ENCODE measurements at places on chromosomes 12 and 14. TPM values are rescaled to one million over a fixed set of nuclear protein-coding genes. Genes with fewer than 3 reads are reported as not detected.

DNA sequence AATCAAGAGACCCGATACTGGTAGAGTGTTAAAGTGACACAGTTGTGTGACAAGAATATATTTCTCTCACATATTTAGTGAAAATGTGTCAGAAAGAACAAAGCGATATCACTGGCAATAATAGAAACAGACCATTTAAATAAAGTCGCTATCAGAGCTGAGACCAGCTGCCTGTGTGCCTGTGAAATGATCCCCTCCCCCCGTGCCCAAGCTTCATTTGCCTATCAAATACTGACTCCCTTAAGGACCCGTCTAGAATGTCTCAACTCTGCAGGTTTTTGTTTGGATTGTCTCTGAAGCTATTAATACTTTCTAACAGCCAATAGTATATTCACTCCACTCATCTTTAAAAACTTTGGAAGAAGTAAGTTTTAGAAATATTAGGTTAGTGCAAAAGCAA, 98.9 kb downstream of the EGLN3 start:
- no peaks in the 10 kb centered on the region for H3K27me3 ChIP-seq
- no peak overlapping the region for H3K4me3 ChIP-seq
- no peak for DNase-seq
- no peak overlapping the region for H3K27ac ChIP-seq
- H3K4me1 ChIP-seq, result no peaks in the 10 kb centered on the region

GRCh38 chr12:70227911-70228310, 15.3 kb upstream of the CNOT2 start:
- H3K4me3 ChIP-seq, result no peak overlapping the region
- no peak overlapping the region for H3K27ac ChIP-seq
- H3K36me3 ChIP-seq, result peaks cover 6% of the 10 kb centered on the region
- no peaks in the 10 kb centered on the region for H3K4me1 ChIP-seq

- H3K4me1 ChIP-seq, result peaks cover 57% of the 10 kb centered on the region
- no peak for DNase-seq
- peaks cover 8% of the 10 kb centered on the region for H3K36me3 ChIP-seq
- H3K27me3 ChIP-seq, result peaks cover 2% of the 10 kb centered on the region
- peak overlapping the region; percentile 87 for H3K27ac ChIP-seq
Observed at GRCh38 chr14:61498811-61499210, 177.4 kb downstream of the PRKCH start.

GRCh38 chr12:8038659-8039114, 6.2 kb downstream of the FOXJ2 start:
- peak; percentile 26 for DNase-seq
- H3K27me3 ChIP-seq, result no peaks in the 10 kb centered on the region
- peak overlapping the region; percentile 72 for H3K4me3 ChIP-seq
- peaks cover 58% of the 10 kb centered on the region for H3K4me1 ChIP-seq

GRCh38 chr14:26323869-26324268, 274.0 kb downstream of the NOVA1 start:
- DNase-seq, result no peak
- H3K27ac ChIP-seq, result no peak overlapping the region
- no peaks in the 10 kb centered on the region for H3K4me1 ChIP-seq
- no peak overlapping the region for H3K4me3 ChIP-seq
- H3K27me3 ChIP-seq, result no peaks in the 10 kb centered on the region

DNA sequence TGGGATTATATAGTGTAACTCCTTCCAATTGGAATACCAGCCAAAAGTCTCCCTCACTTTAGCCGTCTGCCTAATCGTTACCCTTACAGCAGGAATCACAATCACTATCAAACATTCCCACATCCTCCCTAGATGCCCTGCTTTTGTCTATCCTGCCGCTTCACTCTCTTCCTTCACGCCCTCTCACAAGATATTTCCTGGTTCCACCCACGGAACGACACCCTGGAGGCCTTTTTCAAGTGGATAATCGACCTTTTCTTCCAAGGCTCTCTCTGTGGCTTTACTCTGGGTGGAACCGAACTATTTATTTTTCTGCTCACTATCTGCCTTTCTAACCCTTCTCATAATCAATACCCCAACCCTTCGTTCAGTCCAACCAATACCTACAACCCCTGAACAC, 58.9 kb downstream of the MOK start:
- no peaks in the 10 kb centered on the region for H3K36me3 ChIP-seq
- H3K27me3 ChIP-seq, result no peaks in the 10 kb centered on the region
- H3K4me3 ChIP-seq, result no peak overlapping the region
- DNase-seq, result no peak

DNA sequence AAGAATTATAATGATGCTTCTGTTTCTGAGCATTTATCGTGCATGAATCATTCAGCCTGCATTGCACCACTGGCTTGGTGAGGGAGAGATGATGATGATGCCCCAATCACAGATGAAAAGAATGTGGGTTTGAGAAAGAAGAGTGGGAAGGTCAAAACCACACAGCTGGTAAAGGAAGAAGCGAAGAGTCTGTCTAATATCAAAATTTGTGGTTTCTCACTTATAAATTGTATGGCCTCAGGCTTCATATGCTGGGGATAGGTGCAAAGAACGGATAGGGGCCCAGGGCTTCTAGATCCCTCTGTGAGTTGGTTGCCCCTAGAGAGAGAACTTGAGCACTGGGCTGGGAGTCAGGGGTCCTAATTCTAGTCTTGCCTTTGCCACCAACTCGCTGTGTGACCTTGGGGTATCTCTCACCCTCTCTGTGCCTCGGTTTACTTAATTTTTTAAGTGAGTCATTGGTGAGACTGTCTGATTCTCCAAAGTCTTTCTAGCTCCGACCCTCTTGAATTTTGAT, 2.2 kb downstream of the OASL start:
- H3K27me3 ChIP-seq, result peaks cover 6% of the 10 kb centered on the region
- H3K36me3 ChIP-seq, result no peaks in the 10 kb centered on the region
- peak; percentile 73 for DNase-seq

GRCh38 chr12:45049912-45050750, 768 bp downstream of the DBX2 start:
- H3K4me1 ChIP-seq, result no peaks in the 10 kb centered on the region
- no peak overlapping the region for H3K4me3 ChIP-seq
- H3K27me3 ChIP-seq, result peaks cover 10% of the 10 kb centered on the region
- no peak overlapping the region for H3K27ac ChIP-seq

GRCh38 chr12:7136071-7136470, 5.9 kb downstream of the CLSTN3 start:
- no peak overlapping the region for H3K4me3 ChIP-seq
- peaks cover 3% of the 10 kb centered on the region for H3K27me3 ChIP-seq
- peaks cover 23% of the 10 kb centered on the region for H3K4me1 ChIP-seq
- no peak overlapping the region for H3K27ac ChIP-seq

GRCh38 chr12:128820723-128821432, 2.9 kb downstream of the SLC15A4 start:
- peaks cover 73% of the 10 kb centered on the region for H3K4me1 ChIP-seq
- H3K27ac ChIP-seq, result peak overlapping the region; percentile 99
- H3K27me3 ChIP-seq, result peaks cover 9% of the 10 kb centered on the region

GRCh38 chr14:38404100-38404541, 148.2 kb upstream of the CLEC14A start:
- H3K36me3 ChIP-seq, result no peaks in the 10 kb centered on the region
- H3K4me3 ChIP-seq, result no peak overlapping the region
- H3K4me1 ChIP-seq, result no peaks in the 10 kb centered on the region

DNA sequence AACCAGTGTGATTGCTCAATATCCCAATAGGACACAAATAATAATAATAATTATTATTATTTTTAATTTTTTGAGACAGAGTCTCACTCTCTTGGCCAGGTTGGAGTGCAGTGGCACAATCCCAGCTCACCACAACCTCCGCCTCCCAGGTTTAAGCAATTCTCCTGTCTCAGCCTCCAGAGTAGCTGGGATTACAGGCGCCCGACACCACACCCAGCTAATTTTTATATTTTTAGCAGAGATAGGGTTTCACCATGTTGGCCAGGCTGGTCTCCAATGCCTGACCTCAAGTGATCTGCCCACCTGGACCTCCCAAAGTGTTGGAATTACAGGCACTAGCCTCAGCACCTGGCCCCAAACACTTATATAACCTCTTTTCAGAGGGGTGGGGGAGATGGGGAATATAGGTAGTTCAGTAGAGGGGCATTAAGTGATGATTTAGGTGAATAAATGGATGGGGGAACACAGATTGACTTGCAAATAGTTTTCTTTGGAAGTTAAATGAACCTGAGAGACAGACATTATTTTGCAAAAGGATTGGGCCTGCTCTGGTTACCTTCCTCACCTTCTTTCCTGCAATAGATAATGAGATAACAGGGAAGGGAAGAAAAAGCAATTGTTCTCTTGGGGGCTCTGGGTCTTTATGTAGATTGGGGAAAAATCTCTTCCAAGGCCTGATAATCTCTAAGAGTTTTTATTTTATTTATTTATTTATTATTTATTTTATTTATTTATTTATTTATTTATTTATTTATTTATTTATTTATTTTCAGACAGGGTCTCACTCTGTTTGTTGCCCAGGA, 57.7 kb downstream of the RESF1 start:
- no peak overlapping the region for H3K4me3 ChIP-seq
- H3K4me1 ChIP-seq, result peaks cover 16% of the 10 kb centered on the region
- no peak overlapping the region for H3K27ac ChIP-seq
- peaks cover 4% of the 10 kb centered on the region for H3K27me3 ChIP-seq
- H3K36me3 ChIP-seq, result peaks cover 27% of the 10 kb centered on the region

DNA sequence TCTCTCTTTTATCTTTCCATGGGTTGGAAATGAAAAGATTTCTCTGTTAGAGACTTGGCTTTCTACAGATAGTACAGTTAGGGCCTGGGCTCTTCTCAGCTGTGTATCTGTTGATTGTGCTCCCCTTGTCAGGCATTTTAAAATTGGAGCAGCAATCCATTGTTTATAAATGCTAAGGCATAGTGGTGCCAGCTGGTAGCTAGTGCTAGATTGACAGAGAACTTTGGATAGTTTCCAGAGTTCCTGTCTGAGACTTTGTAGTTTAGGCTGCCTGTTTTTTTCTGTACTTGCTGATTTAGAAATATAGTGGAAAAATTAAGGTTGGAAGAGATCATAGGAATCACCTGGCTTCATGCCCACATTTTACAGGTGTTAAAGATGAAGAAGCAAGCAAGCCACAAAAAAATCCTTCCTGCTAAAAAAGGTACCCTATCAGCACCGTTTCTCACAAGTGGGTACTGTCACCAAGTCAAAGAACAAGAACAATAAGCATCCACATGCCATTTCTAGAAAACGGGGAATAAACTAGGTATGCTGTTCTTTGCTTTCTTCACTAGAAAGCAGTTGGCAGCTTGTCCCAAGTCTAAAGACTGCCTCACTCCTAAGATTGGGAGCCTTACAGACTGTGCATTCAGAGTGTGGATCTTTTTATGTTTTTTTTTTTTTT, 6.2 kb downstream of the TTLL5 start:
- no peak overlapping the region for H3K4me3 ChIP-seq
- no peak overlapping the region for H3K27ac ChIP-seq

- peaks cover 26% of the 10 kb centered on the region for H3K27me3 ChIP-seq
- no peak for DNase-seq
- H3K27ac ChIP-seq, result no peak overlapping the region
- H3K36me3 ChIP-seq, result peaks cover 3% of the 10 kb centered on the region
- H3K4me3 ChIP-seq, result peak overlapping the region; percentile 78
- H3K4me1 ChIP-seq, result peaks cover 29% of the 10 kb centered on the region
Observed at GRCh38 chr14:90062127-90062794, 467 bp downstream of the KCNK13 start.

- no peak overlapping the region for H3K27ac ChIP-seq
- no peak overlapping the region for H3K4me3 ChIP-seq
- H3K36me3 ChIP-seq, result no peaks in the 10 kb centered on the region
- H3K27me3 ChIP-seq, result peaks cover 2% of the 10 kb centered on the region
Observed at GRCh38 chr14:93772263-93772662, 16.0 kb downstream of the PRIMA1 start.

DNA sequence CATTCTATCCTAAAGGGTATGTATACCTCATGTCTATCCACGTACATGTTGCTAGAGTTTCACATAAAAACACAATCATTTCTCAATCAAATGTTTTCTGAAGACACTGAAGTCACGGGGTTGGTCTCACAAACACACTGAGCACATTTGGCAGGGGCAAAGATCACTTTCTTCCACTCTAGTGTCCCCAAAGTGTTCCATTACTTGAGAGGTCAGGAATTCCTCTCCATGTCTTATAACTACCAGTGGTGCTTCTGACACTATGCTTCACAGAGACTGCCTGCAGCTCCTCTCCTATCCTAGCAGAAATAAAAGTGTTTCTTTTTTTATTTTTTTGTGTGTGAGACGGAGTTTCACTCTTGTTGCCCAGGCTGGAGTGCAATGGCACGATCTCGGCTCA, 19.1 kb downstream of the ZFYVE1 start:
- H3K36me3 ChIP-seq, result peaks cover 9% of the 10 kb centered on the region
- H3K27me3 ChIP-seq, result no peaks in the 10 kb centered on the region

GRCh38 chr14:94079891-94080620, 946 bp downstream of the DDX24 start:
- peak overlapping the region; percentile 99 for H3K4me3 ChIP-seq
- no peak for DNase-seq
- peak overlapping the region; percentile 99 for H3K27ac ChIP-seq
- H3K27me3 ChIP-seq, result peaks cover 11% of the 10 kb centered on the region
- H3K4me1 ChIP-seq, result peaks cover 71% of the 10 kb centered on the region
- H3K36me3 ChIP-seq, result peaks cover 32% of the 10 kb centered on the region

GRCh38 chr12:97275728-97276590, 186.6 kb upstream of the RMST start:
- no peak for DNase-seq
- no peak overlapping the region for H3K27ac ChIP-seq
- no peaks in the 10 kb centered on the region for H3K4me1 ChIP-seq
- no peaks in the 10 kb centered on the region for H3K36me3 ChIP-seq
- no peaks in the 10 kb centered on the region for H3K27me3 ChIP-seq
- no peak overlapping the region for H3K4me3 ChIP-seq

- H3K4me1 ChIP-seq, result peaks cover 19% of the 10 kb centered on the region
- no peak overlapping the region for H3K4me3 ChIP-seq
- peaks cover 5% of the 10 kb centered on the region for H3K27me3 ChIP-seq
Observed at GRCh38 chr12:110694330-110694901, 5.5 kb upstream of the HVCN1 start.

DNA sequence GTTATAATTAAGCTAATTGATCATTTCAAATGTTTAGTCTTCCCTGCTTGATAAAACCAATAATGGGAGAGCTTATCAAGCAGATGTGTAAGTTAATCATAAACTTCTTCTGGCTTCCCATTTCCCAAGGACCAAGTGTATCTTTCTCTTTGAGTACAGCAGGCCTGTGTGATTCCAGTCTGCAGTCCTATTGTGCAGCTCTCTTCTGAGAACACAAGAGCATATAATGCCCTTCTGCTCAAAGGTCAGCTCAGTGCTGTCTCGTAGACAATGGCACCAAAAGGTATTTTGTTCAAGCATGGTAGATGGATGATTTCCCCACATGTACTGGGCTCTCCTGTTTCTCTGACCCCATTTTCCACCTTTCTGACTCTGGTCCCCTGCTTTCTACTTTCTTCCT, 101.8 kb upstream of the DYRK2 start:
- no peaks in the 10 kb centered on the region for H3K4me1 ChIP-seq
- H3K27me3 ChIP-seq, result no peaks in the 10 kb centered on the region
- no peak for DNase-seq
- peaks cover 10% of the 10 kb centered on the region for H3K36me3 ChIP-seq
- no peak overlapping the region for H3K27ac ChIP-seq
- no peak overlapping the region for H3K4me3 ChIP-seq

Gene CRIP1
- polyA plus RNA-seq, result 940 TPM

Gene IL23A
- polyA plus RNA-seq, result 1.5 TPM

Gene GALNT8
- polyA plus RNA-seq, result 0.48 TPM

Gene CLEC2A
- not detected for polyA plus RNA-seq

Gene FERMT2
- not detected for polyA plus RNA-seq

Gene KCNA1
- polyA plus RNA-seq, result not detected

Gene GNB3
- not detected for polyA plus RNA-seq

Gene SYNDIG1L
- not detected for polyA plus RNA-seq

Gene CKB
- 0.34 TPM for polyA plus RNA-seq

Gene ANKS1B
- polyA plus RNA-seq, result not detected

Gene ASIC1
- polyA plus RNA-seq, result not detected

Gene BAZ2A
- polyA plus RNA-seq, result 11.9 TPM

Gene MIP
- polyA plus RNA-seq, result 0.25 TPM

Gene TMPRSS12
- not detected for polyA plus RNA-seq

Data from immature natural killer cell (primary cell).